IMR-90 (cell line): ENCODE measurements at places on chromosomes 7 and 10. TPM values are rescaled to one million over a fixed set of nuclear protein-coding genes. Genes with fewer than 3 reads are reported as not detected.

CDC14C gene
- under 0.01 TPM in 2 replicates for total RNA-seq

NAT16 gene
- total RNA-seq = not detected in 2 replicates

PRF1 gene
- not detected in 2 replicates for total RNA-seq

GHITM gene
- 185 and 186 TPM in 2 replicates for total RNA-seq

TRIL gene
- total RNA-seq = under 0.01 TPM in 2 replicates

YAE1 gene
- 36.7 and 37.8 TPM in 2 replicates for total RNA-seq

UNCX gene
- total RNA-seq = not detected in 2 replicates

GRCh38 chr7:44216521-44217222 lies 15.9 kb downstream of the YKT6 start:
- H3K4me1 ChIP-seq = no peaks in the 10 kb centered on the region
- H3K4me3 ChIP-seq = no peak overlapping the region
- H3K27me3 ChIP-seq = no peaks in the 10 kb centered on the region; the same call in 1 of the 2 replicates
- no peak overlapping the region for H3K27ac ChIP-seq
- DNase-seq = no peak
- peaks cover 22% of the 10 kb centered on the region for H3K36me3 ChIP-seq

- no peak overlapping the region for H3K4me3 ChIP-seq
- DNase-seq = no peak
- no peaks in the 10 kb centered on the region for H3K36me3 ChIP-seq
- H3K27me3 ChIP-seq = no peaks in the 10 kb centered on the region
Measured at GRCh38 chr7:154804449-154804848, 198.5 kb downstream of the PAXIP1 start.

GRCh38 chr7:123096976-123097375 lies 101.5 kb upstream of the TAS2R16 start:
- no peak for DNase-seq
- no peaks in the 10 kb centered on the region for H3K4me1 ChIP-seq
- H3K36me3 ChIP-seq = no peaks in the 10 kb centered on the region

- DNase-seq = no peak
- no peaks in the 10 kb centered on the region for H3K27me3 ChIP-seq
- H3K4me3 ChIP-seq = no peak overlapping the region
- peaks cover 2% of the 10 kb centered on the region; the same call in 1 of the 2 replicates for H3K4me1 ChIP-seq
- H3K36me3 ChIP-seq = no peaks in the 10 kb centered on the region
Measured at GRCh38 chr7:107712025-107712424, 31.9 kb upstream of the CBLL1 start.

DNA sequence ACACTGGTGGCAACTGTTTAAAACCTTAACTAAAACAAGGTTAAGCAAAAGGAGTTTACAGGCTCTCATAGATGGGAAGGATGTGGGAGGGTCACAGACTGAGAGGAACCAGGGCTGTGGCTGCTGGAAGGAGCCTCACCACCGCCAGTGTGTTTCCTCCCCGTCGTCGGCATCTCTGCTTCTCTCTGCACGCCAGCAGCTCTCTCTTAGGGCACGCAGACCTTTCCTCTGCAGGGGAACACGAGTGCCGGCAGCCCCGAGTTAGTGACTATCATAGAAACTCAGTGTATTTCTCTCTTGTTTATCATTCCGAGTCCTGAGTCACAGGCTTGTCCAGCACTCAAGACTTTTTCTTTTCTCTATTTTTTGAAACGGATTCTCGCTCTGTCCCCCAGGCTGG lies 8.1 kb upstream of the SH2D4B start:
- DNase-seq = peak; percentile 22
- no peak overlapping the region for H3K27ac ChIP-seq
- no peaks in the 10 kb centered on the region for H3K27me3 ChIP-seq
- H3K4me3 ChIP-seq = no peak overlapping the region
- H3K4me1 ChIP-seq = no peaks in the 10 kb centered on the region
- no peaks in the 10 kb centered on the region for H3K36me3 ChIP-seq

- no peak for DNase-seq
- no peaks in the 10 kb centered on the region for H3K27me3 ChIP-seq
- peaks cover 2% of the 10 kb centered on the region; the same call in 1 of the 2 replicates for H3K4me1 ChIP-seq
Measured at GRCh38 chr10:103224133-103224532, 21.6 kb upstream of the RPEL1 start.

GRCh38 chr7:98628418-98628817 lies 11.3 kb downstream of the NPTX2 start:
- no peak for DNase-seq
- H3K36me3 ChIP-seq = no peaks in the 10 kb centered on the region
- no peaks in the 10 kb centered on the region for H3K4me1 ChIP-seq
- no peaks in the 10 kb centered on the region for H3K27me3 ChIP-seq

GRCh38 chr7:43479543-43479942 lies 103.4 kb upstream of the STK17A start:
- H3K27me3 ChIP-seq = peaks cover 4% of the 10 kb centered on the region; the same call in 1 of the 2 replicates
- peaks cover 4% of the 10 kb centered on the region; the same call in 1 of the 2 replicates for H3K4me1 ChIP-seq
- no peak overlapping the region for H3K4me3 ChIP-seq
- DNase-seq = no peak
- H3K27ac ChIP-seq = no peak overlapping the region

- no peaks in the 10 kb centered on the region for H3K27me3 ChIP-seq
- no peak overlapping the region for H3K4me3 ChIP-seq
- DNase-seq = no peak
Measured at GRCh38 chr7:119320316-119320715, 952.7 kb upstream of the KCND2 start.

DNA sequence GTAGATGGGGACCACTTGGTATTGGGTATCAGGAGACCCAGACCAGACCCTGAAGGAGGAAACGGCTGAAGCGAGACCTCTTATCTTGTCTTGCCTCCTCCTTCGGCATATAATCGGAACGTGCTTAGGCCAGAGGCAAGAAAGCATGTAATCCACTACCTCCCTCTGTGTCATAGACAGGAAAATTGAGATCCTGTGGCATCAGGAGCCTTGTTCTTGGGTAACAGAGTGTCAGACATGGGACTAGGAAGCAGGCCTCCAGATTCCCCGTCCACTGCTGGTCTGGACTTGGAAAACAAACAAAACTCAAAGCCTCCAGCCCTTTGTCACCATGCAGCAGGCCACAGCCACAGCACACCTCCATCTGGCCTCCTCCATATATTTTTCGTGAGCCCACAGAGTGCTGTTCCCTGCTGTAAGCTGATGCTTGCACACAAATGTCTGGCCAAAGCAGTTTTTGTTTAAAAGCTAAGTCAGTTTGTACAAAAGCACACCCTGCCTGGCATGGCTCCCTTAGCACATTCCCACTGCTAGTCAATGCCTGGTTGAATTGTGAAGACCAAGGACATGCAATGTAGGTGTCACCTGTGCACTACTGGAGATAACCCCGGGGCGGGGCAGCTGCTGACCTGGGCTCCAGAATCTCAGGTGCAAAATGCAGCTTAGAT lies 510.9 kb downstream of the RPS24 start:
- no peak overlapping the region for H3K4me3 ChIP-seq
- peaks cover 36% of the 10 kb centered on the region for H3K4me1 ChIP-seq
- peaks cover 5% of the 10 kb centered on the region; the same call in 1 of the 2 replicates for H3K27me3 ChIP-seq
- DNase-seq = peak; percentile 15
- no peaks in the 10 kb centered on the region for H3K36me3 ChIP-seq

GRCh38 chr10:7789390-7789789 lies 1.4 kb downstream of the ATP5F1C start:
- peak overlapping the region; percentile 10 for H3K4me3 ChIP-seq
- no peaks in the 10 kb centered on the region for H3K27me3 ChIP-seq
- H3K4me1 ChIP-seq = peaks cover 1% of the 10 kb centered on the region; the same call in 1 of the 2 replicates
- peak; percentile 48 for DNase-seq
- 0 out of 2 replicates have a peak overlapping the region, but pooled peaks have one; percentile 2 for H3K27ac ChIP-seq
- no peaks in the 10 kb centered on the region; the same call in 1 of the 2 replicates for H3K36me3 ChIP-seq

- DNase-seq = no peak
- H3K4me1 ChIP-seq = no peaks in the 10 kb centered on the region
- no peak overlapping the region for H3K4me3 ChIP-seq
- peaks cover 35% of the 10 kb centered on the region for H3K27me3 ChIP-seq
- H3K27ac ChIP-seq = no peak overlapping the region
Measured at GRCh38 chr10:48241332-48241731, 33.2 kb downstream of the FRMPD2 start.

DNA sequence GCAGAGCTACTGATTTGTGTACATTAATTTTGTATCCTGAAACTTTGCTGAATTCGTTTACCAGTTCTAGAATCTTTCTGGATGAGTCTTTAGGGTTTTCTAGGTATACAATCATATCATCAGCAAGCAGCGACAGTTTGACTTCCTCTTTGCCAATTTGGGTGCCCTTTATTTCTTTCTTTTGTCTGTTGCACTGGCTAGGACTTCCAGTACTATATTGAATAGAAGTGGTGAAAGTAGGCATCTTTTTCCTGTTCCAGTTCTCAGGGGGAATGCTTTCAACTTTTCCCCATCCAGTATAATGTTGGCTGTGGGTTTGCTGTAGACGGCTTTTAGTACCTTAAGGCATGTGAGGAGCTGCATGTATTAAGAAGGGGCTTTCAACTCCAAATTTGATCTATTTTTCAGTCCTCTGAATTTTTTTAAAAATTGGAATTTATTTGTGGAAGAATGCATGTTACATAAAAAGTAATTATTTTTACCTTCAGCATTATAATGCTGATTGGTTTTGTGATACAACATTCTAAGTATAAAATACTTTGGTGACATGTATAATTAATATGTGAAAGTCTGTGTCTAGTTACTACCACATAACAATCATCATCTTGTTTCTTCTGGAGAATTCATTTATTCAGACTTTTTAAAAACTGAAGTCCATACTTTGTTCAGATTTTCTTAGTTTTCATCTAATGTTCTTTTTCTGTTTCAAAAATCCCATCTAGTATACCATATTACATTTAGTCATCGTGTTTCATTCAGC lies 49.6 kb downstream of the CPED1 start:
- no peaks in the 10 kb centered on the region for H3K36me3 ChIP-seq
- no peak overlapping the region for H3K27ac ChIP-seq
- H3K4me1 ChIP-seq = 0 out of 2 replicates have a peak, but pooled peaks cover under 1% of the 10 kb centered on the region
- H3K27me3 ChIP-seq = no peaks in the 10 kb centered on the region

- H3K4me1 ChIP-seq = no peaks in the 10 kb centered on the region
- H3K27ac ChIP-seq = no peak overlapping the region
- H3K36me3 ChIP-seq = no peaks in the 10 kb centered on the region
- DNase-seq = no peak
- H3K4me3 ChIP-seq = no peak overlapping the region
Measured at GRCh38 chr10:128896116-128896795, 570.8 kb upstream of the MGMT start.

- no peak overlapping the region for H3K27ac ChIP-seq
- H3K4me3 ChIP-seq = no peak overlapping the region
- no peaks in the 10 kb centered on the region for H3K36me3 ChIP-seq
- no peaks in the 10 kb centered on the region for H3K4me1 ChIP-seq
Measured at GRCh38 chr7:1620835-1621234, 49.2 kb upstream of the ELFN1 start.

- no peak overlapping the region for H3K27ac ChIP-seq
- H3K36me3 ChIP-seq = no peaks in the 10 kb centered on the region
- no peak overlapping the region for H3K4me3 ChIP-seq
- no peaks in the 10 kb centered on the region for H3K4me1 ChIP-seq
- no peaks in the 10 kb centered on the region for H3K27me3 ChIP-seq
Measured at GRCh38 chr10:86169506-86170254, 196.9 kb downstream of the GRID1 start.
